ENCODE measurements at places on chromosomes 16 and 17.
A peak's percentile ranks its signal among the peaks of the same experiment; 100 is the strongest.

DNA sequence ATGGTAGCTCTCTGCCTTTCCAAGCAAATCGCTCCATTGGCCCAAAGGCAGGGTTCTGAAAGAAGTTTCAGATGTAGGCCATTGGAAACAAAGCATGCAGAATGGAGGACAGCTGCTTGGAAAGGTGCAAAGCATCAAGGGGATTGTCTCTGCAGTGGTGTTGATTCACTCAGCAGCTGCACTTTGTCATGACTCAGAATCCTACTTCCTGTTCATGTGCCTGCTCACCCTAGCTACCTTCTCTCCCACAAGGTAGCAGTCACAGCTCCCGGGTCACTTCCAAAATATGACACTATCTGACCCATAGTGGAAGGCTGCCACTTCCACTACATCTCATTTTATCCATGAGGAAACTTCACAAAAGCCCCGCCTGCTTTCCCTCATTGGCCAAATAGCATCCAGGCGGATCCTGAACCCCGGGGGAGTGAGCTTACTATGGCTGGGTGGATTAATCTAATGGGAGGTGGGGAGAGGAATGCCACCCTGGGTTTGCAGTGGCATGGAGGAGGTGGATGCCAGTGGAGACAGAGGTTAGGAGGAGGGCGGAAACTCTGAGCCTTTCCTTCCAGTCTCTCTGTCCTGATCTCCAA lies 74.7 kb upstream of the NKD1 start:
- no peak for DNase-seq

DNA sequence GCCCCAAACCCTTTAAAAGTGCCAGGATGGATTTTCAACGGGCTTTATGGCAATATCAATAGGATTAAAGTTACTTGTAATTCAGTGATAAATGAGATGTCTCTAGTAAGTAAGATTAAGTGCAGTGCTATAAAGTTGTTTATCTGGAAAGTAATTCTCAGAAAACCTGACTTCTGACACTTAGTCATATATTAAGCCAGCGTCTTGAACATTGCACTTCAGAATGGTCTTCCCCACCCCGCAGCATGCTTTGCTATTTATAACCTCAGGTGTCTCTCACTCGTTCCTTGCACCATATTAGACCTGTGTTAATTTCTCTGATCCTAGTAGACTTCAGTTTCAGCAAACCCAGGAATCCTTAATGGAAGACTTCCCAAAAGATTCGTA lies 2.1 kb upstream of the MAF start:
- DNase-seq = no peak

DNA sequence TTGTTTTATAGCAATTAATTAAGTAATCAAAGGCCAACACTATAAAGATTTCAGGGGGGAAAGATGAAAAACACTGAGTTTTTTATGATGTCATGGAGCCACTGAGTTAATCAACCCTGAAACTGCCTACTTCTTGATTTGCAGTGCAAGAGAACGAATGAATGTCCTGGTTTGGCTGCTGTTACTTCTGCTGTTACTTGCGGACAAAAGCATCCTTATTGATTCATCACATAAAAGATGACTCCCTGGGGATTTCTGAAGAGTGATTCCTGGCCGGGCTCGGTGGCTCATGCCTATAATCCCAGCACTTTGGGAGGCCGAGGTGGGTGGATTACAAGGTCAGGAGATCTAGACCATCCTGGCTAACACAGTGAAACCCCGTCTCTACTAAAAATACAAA lies 10.9 kb upstream of the SPNS3 start:
- DNase-seq = peak; percentile 29

GRCh38 chr17:44314869-44315661 lies 6.7 kb downstream of the RUNDC3A start:
- peak; percentile 42 for DNase-seq
